Stimulated activated CD4-positive, alpha-beta T cell treated with anti-CD3 and anti-CD28 coated beads, TNF-alpha, amount 100 ng/mL, for 4 hours (primary cell): ENCODE measurements at places on chromosomes 5 and 9.

- no peak for DNase-seq
These were observed 39.9 kb downstream of the ARHGAP26 start for GRCh38 chr5:142810081-142810480.

DNA sequence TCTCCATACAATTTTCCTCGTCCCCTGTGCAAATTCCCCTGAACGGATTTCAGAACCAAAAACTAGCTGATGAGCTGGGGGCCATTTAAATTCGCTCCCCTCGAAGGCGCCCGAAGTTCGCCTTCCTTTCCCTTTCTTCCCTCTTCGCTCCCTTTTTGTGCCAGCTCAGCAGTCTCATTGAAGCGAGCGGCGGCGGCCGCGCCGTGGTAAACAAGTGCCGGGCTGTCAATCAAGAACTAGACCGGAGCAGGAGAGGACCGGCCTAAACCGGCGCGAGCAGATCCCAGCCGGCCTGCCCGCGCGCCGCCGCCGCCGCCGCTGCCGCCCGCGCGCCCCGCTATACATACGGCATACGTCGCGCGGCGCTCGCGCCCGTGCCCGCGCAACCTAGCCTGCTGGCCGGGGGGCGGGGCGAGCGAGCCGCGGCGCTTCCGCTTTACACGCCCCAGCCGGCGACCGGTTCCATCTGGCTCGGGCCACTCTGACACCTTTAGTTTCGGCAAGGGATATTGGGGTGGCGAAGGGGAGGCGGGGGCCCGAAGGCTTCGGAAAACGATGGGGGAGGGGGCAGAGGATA is 3.1 kb downstream of the ARRDC3 start:
- peak; percentile 87 for DNase-seq

GRCh38 chr5:179225387-179225786 is 119.9 kb downstream of the ADAMTS2 start:
- no peak for DNase-seq

DNA sequence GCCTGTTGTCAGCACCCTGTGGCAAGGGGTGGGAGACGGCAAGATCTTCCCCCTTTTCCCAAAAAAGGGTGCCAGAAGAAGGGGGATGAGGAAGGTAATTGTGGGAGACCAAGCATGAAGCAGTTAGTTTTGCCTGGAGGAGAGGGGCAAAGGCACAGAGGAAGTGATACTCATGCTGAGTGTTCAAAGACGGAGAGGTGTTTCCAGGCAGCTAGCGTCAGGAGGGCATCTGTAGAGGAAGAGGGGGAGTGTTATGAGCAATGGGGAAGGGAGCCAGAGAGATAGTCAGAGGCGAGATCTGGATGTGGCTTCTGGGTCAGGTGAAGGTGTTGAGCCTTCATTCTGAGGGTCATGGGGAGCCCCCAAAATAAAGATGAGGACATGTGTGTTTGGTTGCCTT is 26.9 kb upstream of the ADAM19 start:
- DNase-seq = no peak

GRCh38 chr9:136623842-136624183 is 38.9 kb upstream of the EGFL7 start:
- no peak for DNase-seq

GRCh38 chr5:442335-443238 is at the start of gene EXOC3:
Gene EXOC3 (plus strand): TSS chr5:443176. CDS start chr5:446206, 3,030 bp downstream.
- DNase-seq = peak; percentile 62

DNA sequence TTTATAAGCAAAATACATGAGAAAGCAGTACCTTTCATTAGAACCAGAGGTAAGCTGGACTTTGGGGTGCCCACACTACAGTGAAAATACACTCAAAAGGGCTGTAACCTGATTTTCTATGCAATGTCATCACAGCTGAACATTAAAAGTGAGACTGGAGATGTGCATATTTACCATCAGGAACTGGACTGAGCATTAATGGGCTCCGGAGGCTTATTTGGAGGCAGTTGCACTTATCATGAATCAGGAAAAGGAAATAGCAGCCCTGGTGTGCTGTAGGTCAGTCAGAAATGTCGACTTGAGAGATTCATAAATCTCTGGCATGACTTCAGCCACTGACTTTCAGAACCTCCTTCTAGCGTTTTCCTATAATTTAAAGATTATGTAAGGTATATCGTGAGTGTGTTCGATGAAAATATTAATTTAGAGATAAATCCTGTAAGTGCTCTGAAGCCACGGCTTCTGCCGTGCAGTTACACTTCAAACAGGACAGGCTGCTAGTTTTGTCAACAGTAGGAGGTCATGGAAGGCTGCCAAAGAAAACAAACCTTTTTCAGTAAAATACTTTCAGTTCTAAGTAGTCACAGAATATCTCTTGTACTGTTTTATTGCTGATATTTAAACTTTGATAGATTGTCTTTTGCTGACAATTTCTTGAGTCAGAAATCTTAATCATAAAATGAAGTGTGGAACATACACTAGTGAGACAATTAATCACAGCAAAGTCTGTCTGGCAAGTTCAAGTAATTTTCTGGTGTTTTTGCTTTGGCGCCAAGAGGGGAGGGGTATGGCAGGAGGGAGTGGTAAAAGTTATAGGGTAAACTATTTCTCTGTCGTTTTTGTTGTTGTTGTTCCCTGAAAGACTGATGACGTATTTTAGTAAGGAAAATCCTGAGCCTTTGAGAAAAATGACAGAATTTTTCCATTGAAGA is 939.7 kb downstream of the NR2F1-AS1 start:
- DNase-seq = no peak

DNA sequence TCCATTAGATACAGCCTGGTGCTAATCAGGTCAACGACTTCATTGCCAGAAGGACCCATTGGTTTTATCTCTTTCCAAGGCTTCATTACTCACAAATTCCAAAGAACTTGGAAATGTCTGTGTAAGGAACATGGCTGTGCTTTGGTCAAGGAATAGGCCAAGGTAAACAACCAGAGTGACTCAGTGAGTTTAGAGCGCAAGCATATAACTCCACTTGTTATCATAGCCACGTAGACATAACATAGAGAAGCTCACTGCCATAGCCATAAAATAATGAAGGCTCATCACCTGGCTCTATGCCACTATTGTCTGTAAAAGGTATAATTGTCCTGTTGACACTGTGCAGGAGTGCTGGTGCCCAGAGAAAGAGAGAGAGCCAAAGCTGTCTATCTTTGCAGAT is 139.3 kb upstream of the PLCXD3 start:
- no peak for DNase-seq

GRCh38 chr9:107938801-107939386 is 449.3 kb upstream of the KLF4 start:
- no peak for DNase-seq

- DNase-seq = no peak
These were observed 293.3 kb downstream of the FANCC start for GRCh38 chr9:95024097-95024671.

DNA sequence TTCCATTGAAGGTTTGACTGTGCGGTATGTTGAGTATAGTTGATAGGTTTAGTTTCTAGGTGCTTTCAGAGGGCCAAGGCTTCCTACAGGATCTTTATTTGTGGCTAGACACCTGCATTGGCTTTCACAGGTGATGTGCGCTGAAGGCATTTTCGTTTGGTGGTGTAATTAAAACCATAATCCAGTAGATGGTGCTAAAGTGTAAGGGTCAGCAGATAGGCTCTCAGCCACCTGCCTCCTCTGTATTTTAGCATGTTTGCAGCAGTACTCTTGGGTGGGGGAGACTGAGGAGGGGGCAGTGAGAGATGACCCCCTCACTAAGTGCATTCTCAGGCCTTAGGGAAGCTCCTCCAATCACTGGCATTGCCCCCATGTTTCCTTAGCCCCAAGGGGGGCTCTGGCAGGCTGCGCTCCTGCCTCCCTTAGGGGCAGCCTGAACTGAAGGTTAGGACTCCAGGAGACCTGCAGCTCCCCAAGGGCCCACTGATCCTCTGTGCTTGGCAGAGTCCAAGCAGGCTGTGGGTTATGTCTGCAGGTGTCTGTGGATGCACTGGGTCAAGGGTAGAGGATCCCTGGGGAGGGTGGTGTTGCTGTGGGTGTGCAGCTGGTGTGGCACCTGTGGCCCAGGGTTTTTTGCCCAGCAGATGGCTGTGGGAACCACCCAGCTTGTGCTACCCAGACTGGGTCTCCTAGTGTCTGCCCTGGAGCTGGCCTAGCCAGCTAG is 23.4 kb downstream of the CDK20 start:
- no peak for DNase-seq

DNA sequence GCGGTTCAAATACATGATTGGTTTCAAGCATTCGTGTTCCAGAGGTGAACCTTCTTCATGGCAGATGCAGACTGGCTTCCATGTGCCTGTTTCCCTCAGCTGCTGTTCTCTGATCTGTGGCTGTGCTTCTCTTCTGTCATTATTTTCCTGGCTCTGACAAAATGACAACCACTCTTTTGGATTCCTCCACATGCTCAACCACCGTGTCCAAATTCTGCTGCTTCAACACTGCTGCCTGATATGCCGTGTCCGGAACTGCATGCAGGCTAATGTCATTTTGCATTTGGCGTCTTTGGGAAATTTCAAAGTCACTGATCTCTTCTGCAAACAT is 368.7 kb upstream of the ZNF608 start:
- DNase-seq = no peak

DNA sequence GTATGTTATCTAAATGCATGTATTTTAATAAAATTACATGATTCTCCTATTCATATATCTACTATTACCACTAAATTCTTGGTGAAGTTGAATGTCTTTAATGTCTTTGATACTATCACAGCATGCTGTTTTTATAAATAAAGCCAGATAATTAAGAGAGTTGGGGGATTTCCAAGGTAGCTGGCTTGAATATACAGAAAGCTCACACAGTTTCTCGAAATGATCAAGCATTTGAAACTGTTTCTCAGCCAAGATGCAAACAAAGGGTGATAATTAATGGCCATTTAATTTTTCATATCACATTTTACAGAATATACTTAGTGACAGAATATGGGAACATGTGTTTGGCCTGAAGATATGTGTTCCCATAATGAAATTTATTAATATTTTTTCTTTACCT is 145.6 kb upstream of the CDH12 start:
- DNase-seq = no peak

DNA sequence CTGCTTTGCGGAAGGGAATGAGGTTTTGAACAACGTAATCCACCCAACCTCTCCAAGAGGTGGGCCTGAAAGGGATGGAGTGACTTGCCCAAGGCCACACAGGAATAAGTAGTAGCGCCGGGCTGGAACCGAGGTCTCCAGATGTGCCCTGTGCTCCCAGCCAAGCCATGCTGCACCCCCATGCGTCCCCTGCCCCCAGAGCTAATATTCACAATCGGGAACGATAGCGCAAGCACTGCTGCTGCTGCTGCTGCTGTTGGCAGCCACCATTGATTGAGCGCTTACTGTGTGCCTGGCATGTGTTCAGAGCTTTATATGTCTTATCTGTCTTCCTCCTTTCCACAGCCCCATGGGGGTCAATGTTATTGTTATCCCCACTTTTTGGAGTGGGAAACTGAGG is 43.9 kb downstream of the AMBP start:
- no peak for DNase-seq

DNA sequence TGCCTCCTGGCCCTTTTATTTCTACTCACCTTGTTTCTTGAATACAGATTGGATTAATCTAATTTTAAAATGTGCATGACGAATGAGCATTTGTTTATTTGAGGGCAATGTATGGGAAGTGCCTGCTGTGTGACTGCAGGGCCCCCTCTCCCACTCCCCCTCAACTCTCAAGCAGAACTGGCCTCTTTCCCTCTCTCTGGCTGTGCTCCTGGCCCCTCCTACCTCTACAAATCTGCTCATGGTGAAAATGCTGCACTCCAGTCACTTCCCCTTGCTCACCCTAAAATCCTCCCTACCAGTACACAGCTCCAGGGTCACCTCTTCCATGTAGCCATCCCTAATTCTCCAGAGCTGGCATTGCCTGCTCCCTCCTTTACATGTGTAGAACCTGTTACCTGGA is 17.2 kb upstream of the NDST1 start:
- no peak for DNase-seq

- no peak for DNase-seq
These were observed 10.4 kb upstream of the WNK2 start for GRCh38 chr9:93173365-93174051.

GRCh38 chr9:77432053-77432452 is 216.1 kb downstream of the GNA14 start:
- no peak for DNase-seq

DNA sequence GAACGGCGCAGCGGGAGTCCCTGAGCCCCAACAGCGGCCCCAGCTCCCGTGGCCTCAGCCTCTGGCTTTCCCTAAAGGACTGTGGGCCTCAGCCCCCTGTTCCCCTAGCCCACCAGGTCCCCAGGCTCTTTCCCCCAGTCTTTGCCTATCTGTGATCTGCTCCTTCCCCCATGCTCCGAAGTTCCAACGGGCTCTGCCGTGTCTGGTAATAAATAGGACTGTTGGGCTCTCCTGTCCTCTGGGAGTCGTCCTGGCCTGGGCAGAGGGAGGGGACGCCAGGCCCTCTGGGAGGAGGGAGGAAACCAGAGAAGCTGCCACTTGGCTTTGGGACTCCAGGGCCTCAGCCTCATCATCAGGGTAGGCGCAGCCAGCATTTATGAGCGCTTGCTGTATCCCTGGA is 28.1 kb downstream of the ADGRD2 start:
- no peak for DNase-seq

- no peak for DNase-seq
These were observed 663.4 kb downstream of the PTPRD start for GRCh38 chr9:9949368-9949767.

- no peak for DNase-seq
These were observed 129.8 kb downstream of the TMEM174 start for GRCh38 chr5:73302797-73303147.

- no peak for DNase-seq
These were observed 62.6 kb downstream of the NEK6 start for GRCh38 chr9:124320062-124320973.

DNA sequence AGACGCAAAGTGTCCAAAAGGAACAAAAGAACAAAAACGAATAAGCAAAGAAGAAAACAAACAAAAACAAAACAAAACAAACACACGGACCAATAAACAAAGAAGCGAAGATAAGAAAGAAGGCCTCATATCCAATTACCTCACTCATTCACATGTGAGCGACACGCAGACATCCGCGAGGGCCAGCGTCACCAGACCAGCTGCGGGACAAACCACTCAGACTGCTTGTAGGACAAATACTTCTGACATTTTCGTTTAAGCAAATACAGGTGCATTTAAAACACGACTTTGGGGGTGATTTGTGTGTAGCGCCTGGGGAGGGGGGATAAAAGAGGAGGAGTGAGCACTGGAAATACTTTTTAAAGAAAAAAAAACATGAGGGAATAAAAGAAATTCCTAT is 28.3 kb upstream of the WWC1 start:
- DNase-seq = no peak

- DNase-seq = no peak
These were observed 21.9 kb downstream of the MARCHF3 start for GRCh38 chr5:127008300-127008975.

GRCh38 chr5:100165309-100165708 is 369.9 kb upstream of the FAM174A start:
- no peak for DNase-seq

GRCh38 chr5:14172149-14172795 is 29.1 kb downstream of the TRIO start:
- DNase-seq = no peak

GRCh38 chr9:29144476-29144875 is 1571.2 kb upstream of the C9orf72 start:
- no peak for DNase-seq

GRCh38 chr5:35131723-35132122 is 84.0 kb upstream of the AGXT2 start:
- no peak for DNase-seq
